ENCODE measurements at places on chromosomes 4 and X.

DNA sequence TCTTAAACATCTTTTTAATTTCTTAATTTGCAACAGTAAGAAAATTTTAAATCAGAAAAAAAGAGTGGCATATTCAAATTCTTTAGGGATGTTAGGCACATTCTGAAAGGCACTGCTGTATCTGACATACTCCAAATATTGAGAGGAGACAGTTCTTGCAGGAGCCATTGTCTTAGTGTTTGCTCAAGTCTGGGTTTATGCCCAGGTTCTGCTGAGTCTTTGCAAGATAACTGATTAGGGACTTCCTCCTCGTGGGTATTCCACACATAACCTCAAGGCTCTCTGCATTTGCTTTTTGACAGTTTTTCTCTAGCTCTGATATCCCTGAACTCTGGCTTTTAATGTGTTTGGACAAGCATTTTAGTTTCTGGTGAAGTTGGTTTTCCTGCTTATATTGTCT is 52.6 kb downstream of the RPS3A start:
- H3K27me3 ChIP-seq: no peaks in the 10 kb centered on the region
- DNase-seq: peak; percentile 23
- no peak overlapping the region for H3K27ac ChIP-seq
- H3K4me3 ChIP-seq: no peak overlapping the region
- H3K4me1 ChIP-seq: no peaks in the 10 kb centered on the region
- no peaks in the 10 kb centered on the region for H3K36me3 ChIP-seq

DNA sequence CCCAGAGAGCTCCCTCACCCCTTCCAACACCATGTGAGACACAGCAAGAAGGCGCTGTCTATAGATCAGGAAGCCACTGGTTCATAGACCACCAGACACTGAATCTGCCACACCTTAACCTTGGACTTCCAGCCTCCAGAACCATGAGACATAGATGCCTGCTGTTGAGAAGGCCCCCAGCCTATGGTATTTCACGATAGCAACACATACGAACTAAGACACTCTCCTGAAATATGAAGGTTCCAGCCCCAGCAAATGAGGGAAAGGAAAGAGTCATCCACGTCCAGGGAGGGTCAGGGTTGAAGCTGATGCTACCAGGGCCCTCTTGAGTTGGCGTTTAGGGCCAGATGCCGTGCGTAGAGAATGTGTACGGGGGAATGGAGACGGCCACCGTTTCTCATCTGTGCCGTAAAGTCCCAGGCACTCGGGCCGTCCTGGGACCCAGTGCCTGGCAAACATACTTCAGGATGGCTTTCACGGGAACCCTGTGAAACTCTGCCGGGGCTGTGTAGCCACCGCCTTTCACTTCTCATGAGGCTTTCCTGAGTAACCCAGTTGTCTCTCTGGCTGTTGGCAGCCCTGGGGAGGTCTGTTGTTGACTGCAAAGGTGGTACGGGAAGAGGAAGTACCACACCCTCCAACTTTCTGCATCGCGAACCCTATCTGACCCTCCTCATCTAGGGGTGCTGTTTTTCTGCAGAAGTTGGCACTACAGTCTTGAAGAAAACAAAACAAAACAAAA is 17.7 kb upstream of the P2RY8 start:
- H3K27me3 ChIP-seq: no peaks in the 10 kb centered on the region
- H3K36me3 ChIP-seq: no peaks in the 10 kb centered on the region
- no peak overlapping the region for H3K4me3 ChIP-seq

DNA sequence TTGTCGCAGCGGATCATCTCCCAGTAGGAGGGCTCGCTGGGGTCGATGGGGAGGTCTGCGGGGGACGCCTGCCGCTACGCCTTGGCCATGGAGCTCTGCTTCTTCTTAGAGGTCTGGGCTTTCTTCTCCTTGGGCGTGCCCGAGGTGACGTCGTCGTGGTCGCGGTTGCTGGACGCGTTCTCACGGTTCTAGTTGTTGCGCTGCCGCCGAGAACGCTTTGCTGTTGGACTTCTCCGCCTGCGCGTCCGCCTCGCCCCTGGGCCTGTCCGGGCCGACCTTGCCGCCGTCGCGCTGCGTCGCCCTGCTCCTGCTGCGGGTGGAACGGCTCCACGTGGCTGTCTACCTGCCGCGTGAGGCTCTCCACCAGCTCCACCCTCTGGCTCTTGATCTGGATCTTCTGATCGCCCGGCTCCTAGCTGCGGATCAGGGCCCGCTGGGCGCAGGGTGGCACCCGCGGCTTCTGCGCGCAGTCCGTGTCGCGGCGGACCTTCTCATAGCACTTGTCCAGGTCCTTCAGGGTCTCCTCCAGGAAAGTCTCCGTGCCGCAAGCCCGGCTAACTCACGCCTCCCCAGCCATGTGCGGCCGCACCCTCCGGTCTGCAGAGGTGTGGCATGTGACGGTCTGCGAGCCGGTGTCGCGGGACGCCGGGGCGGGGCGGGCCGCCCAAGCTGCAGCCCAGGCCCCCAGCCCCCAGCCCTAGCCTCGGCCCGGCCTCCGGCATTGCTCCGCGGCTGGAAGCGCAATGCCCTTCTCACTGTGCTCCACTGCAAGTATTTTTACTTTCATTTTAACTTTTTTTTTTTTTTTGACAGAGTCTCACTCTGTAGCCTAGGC is 40.5 kb upstream of the OGT start:
- H3K27me3 ChIP-seq: no peaks in the 10 kb centered on the region
- H3K36me3 ChIP-seq: no peaks in the 10 kb centered on the region
- no peak overlapping the region for H3K27ac ChIP-seq

DNA sequence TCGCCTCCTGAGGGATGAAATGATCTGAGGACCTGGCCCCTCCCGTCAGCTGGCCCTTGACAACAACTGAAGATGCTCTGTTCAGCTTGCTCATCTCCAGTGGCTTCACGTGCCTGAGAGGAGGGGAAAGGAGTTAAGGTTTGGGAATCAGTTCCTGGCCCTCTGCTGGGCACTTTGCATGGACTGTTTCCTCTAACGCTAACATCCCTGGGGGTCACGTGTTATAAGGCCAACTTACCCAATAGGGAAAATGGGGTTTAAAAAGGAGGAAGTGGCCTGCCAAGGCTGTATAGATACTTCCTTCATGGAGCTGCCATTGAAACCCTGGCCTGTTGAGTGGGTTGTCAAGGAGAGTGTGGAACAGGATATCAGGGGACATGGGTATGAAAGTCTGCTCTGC is 65.6 kb downstream of the OR13H1 start:
- no peak for DNase-seq
- H3K4me1 ChIP-seq: no peaks in the 10 kb centered on the region
- H3K27me3 ChIP-seq: no peaks in the 10 kb centered on the region
- no peak overlapping the region for H3K4me3 ChIP-seq
- H3K27ac ChIP-seq: no peak overlapping the region

DNA sequence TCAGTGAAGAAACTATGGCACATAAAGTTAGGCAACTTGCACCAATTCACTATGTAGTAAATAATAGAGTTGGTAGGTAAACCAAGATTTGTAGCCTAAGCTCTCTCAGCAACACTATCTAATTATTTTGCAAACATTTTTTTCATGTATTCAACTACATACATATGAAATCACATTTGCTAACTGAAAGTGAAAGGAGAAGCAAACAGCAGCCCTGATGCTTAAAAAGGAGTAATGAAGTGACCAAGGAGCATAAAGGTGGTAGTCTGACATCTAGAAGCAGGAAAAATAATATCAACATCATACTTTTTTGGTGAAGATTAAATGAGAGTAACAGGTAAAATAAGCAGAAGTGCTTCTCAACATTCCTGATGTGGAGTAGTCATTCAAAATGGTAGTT is 603.7 kb downstream of the GRXCR1 start:
- no peaks in the 10 kb centered on the region for H3K36me3 ChIP-seq
- peak overlapping the region; percentile 5 for H3K4me3 ChIP-seq
- no peaks in the 10 kb centered on the region for H3K4me1 ChIP-seq
- peak; percentile 28 for DNase-seq
- no peaks in the 10 kb centered on the region for H3K27me3 ChIP-seq

DNA sequence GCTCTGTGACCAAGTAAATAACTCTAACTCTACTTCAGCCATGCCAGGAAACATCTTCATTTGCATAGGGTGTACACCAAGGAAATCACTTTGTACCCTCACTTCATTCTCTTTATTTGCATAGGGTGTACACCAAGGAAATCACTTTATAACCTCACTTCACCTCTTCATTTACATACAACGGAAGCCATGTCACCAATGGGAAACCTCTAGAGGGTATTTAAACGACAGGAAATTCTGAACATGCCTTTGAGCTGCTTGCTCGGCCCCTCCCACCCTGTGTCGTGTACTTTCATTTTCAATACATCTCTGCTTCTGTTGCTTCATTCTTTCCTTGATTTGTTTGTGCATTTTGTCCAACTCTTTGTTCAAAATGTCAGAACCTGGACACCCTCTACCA is 848.1 kb upstream of the FRG1 start:
- no peaks in the 10 kb centered on the region for H3K36me3 ChIP-seq
- H3K27me3 ChIP-seq: no peaks in the 10 kb centered on the region
- no peak overlapping the region for H3K4me3 ChIP-seq
- peak overlapping the region; percentile 41 for H3K27ac ChIP-seq

DNA sequence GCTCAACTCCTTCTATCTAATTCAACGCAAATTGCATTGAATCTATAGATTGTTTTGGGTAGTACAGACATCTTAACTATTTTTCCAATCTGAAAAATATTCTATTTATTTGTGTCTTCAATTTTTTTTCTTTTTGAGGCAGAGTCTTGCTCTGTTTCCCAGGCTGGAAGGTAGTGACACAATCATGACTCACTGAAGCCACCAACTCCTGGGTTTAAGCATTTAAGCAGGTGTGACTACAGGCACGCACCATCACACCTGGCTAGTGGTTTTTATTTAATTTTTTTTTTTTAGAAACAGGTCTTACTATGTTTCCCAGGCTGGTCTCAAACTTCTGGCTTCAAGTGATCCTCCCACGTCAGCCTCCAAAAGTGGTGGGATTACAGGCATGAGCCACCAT is 98.3 kb downstream of the GK start:
- no peaks in the 10 kb centered on the region for H3K4me1 ChIP-seq
- no peak overlapping the region for H3K4me3 ChIP-seq
- H3K27me3 ChIP-seq: no peaks in the 10 kb centered on the region

DNA sequence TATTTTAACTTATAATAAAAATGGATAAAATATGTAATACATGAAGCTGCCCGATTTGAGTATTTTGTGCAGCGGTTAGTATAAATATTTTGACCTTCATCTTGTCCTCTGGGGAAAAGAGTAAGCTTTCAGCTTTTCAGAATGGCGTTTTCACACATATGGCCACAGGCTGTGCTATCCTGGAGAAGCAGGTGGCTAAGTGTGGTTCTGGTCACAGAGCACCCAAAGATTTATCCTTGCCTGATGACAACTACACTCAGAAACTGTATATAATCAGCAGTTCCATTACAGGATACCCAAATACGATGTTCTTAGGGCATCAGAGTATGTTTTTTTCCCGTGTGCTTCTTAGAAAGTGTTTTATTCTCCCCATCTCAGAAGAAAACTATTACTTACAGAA is 42.3 kb upstream of the ANK2 start:
- H3K4me3 ChIP-seq: no peak overlapping the region
- H3K4me1 ChIP-seq: no peaks in the 10 kb centered on the region
- no peaks in the 10 kb centered on the region for H3K27me3 ChIP-seq
- no peak for DNase-seq
- no peaks in the 10 kb centered on the region for H3K36me3 ChIP-seq
- no peak overlapping the region for H3K27ac ChIP-seq

- H3K36me3 ChIP-seq: no peaks in the 10 kb centered on the region
- no peak for DNase-seq
- no peaks in the 10 kb centered on the region for H3K27me3 ChIP-seq
Measured at GRCh38 chr4:99219072-99219471, at the start of gene ADH6. Gene ADH6 (minus strand): TSS chr4:99219246. CDS start chr4:99219152, 94 bp downstream.

- peak; percentile 54 for DNase-seq
- no peak overlapping the region for H3K27ac ChIP-seq
Measured at GRCh38 chr4:52788806-52789205, 37.6 kb upstream of the ERVMER34-1 start.

DNA sequence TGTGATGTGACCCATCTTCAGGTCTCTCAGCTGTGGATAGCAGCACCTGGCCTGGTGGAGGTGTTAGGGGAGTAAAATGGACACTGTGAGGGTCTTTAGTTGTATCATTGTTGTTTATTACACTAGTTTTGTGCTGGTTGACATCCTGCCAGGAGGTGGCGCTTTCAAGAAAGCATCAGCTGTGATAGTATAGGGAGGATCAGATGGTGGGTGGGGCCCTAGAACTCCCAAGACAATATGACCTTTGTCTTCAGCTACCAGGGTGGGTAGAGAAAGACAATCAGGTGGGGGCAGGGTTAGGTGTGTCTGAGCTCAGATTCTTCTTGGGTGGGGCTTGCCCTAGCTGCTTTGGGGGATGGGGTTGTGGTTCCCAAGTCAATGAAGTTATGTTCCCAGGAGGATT is 162.8 kb downstream of the PPP1R2C start:
- no peaks in the 10 kb centered on the region for H3K4me1 ChIP-seq
- H3K27me3 ChIP-seq: no peaks in the 10 kb centered on the region
- H3K36me3 ChIP-seq: no peaks in the 10 kb centered on the region
- no peak for DNase-seq
- H3K27ac ChIP-seq: no peak overlapping the region
- no peak overlapping the region for H3K4me3 ChIP-seq

GRCh38 chrX:131393426-131393825 is 104.3 kb upstream of the IGSF1 start:
- H3K27ac ChIP-seq: no peak overlapping the region
- H3K4me3 ChIP-seq: no peak overlapping the region
- no peaks in the 10 kb centered on the region for H3K36me3 ChIP-seq
- DNase-seq: no peak

DNA sequence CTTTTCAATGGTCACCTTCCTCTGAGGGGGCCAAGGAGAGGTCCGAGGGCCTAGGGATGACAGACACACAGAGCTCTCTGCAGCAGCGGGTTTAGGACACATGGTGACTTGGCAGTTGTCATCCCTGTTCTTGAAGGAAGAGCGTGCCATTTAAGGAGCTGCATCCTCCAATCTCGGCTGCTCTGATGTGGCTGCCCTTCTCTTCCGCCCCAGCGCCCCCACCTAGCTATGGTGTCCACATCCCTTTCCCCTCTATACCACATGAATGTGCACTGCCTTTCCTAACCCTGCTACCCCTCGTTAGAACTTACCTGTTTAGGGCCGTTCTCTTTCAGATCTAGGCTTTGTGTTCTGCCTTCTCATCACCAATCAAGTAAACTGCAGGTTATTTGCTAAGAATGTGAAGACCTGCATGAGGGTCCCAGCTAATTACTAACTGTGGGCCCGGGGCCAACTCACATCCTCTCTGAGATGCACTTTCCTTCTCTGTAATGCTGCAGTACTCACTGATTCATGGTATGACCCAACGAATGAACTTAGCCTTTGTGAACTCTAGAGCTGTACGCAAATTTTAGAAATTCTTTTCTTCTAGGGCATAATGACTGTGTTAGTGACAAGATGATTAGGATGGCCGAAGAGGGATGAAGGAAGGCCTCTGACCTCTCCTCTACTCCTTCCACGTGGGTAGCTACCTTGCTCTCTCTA is 38.2 kb downstream of the CHST7 start:
- H3K36me3 ChIP-seq: no peaks in the 10 kb centered on the region
- H3K4me1 ChIP-seq: no peaks in the 10 kb centered on the region
- DNase-seq: no peak
- H3K4me3 ChIP-seq: no peak overlapping the region

DNA sequence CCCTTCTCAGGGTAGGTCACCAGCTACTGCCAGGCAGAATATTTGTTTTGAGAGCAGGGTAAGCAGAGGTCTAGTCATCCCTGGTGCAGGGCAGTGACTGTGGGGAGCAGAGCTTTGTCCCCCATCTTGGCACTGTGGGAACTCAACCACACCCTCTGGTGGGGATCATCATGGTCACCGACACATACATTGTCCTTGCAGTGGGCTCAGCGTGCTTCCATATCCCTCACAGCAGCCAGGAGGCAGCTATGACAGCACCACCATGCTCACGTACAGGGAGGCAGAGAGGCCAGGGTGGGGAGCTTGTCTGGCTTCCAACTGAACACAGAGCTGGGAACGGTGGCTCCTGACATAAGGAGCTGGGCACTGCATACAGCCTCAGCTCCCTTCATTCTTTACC is 102.3 kb downstream of the ENPP6 start:
- no peak overlapping the region for H3K27ac ChIP-seq
- H3K27me3 ChIP-seq: no peaks in the 10 kb centered on the region
- no peak for DNase-seq
- H3K4me1 ChIP-seq: no peaks in the 10 kb centered on the region

All from fibroblast of lung (primary cell).